ENCODE measurements at places on chromosomes 3 and 15. TPM values are rescaled to one million over a fixed set of nuclear protein-coding genes. Genes with fewer than 3 reads are reported as not detected.

Gene LYZL4
- not detected for total RNA-seq

Gene RARB
- total RNA-seq: not detected

Gene CRYGS
- 3.8 TPM for total RNA-seq

Gene PLA2G4F
- not detected for total RNA-seq

Gene MCTP2
- total RNA-seq: 83.8 TPM

Gene PLCH1
- total RNA-seq: 0.26 TPM

Gene POPDC2
- total RNA-seq: 2.3 TPM

Gene OIP5
- total RNA-seq: 21.1 TPM

Gene CHD2
- 151 TPM for total RNA-seq

Gene PLA2G4D
- total RNA-seq: not detected

Gene OCA2
- total RNA-seq: not detected

Gene MESP2
- total RNA-seq: not detected

Gene FSTL1
- total RNA-seq: 0.16 TPM

Gene TGM5
- 1.1 TPM for total RNA-seq

Gene DCBLD2
- 2.0 TPM for total RNA-seq

Gene LARP6
- not detected for total RNA-seq

Gene FOXB1
- total RNA-seq: 2.8 TPM

Gene MIX23
- total RNA-seq: 39.3 TPM

Gene RPL14
- 2,066 TPM for total RNA-seq

Gene GPR27
- total RNA-seq: 5.3 TPM

Gene SLC28A1
- total RNA-seq: not detected

Gene ALCAM
- 11.4 TPM for total RNA-seq

Gene LRRC15
- not detected for total RNA-seq

Gene KCNAB1
- 0.19 TPM for total RNA-seq

Gene XRN1
- 82.7 TPM for total RNA-seq

Gene SLC12A8
- total RNA-seq: 1.3 TPM

Gene ACKR2
- 2.3 TPM for total RNA-seq

Gene MINAR1
- total RNA-seq: 0.47 TPM

Gene CADM2
- 0.30 TPM for total RNA-seq

Gene CLEC3B
- not detected for total RNA-seq

Gene GOLGA8G
- not detected for total RNA-seq

Gene MOBP
- total RNA-seq: not detected

Gene FSIP1
- 0.56 TPM for total RNA-seq
